ENCODE measurements at places on chromosomes 5 and 9.

- no peak for DNase-seq
Measured at GRCh38 chr5:88203981-88204750, 64.5 kb downstream of the TMEM161B start.

GRCh38 chr9:94921656-94922055, 195.2 kb downstream of the AOPEP start:
- DNase-seq: no peak

DNA sequence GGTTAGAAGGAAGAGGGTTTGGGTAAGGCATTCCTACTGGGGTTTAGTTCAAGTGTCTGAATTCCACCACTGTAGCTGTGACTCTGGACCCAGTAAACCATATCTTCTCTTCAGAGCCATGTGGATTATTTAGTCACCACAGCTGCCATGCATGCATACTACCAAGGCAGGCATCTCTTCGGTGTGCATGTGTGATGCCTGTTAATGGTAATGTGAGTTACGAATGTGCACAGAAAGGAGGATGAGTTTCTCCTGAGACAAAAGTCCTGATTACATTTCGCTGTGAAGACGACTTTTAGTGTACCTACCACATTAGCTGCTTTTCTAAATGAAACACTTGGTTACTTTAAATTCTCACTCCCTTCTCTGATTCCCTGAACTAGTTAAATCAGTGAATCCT, 9.3 kb downstream of the PBX3 start:
- no peak for DNase-seq

DNA sequence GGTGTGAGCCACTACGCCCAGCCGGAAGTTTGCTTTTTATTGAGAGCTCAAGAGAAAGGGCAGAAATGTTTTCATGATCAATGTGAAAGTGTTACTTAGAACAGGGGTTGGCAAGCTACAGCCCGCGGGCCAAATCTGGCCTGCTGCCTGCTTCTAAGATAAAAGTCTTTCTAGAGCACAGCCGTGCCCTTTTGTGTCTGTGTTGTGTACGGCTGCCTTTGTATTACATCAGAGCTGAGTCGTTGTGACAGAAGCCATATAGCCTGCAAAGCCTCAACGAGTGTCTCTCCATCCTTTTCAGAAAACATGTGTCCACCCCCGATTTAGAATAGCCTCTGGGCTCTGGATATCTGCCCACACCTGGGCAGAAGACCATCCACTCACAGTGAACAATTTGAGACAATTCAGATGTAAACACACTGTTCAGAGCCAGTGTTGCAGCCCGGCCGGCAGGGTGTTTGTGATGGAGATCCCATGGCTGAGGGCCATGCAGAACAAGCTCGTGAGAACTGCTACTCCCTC, 28.8 kb downstream of the AK8 start:
- DNase-seq: no peak

GRCh38 chr5:79582186-79582585, 30.1 kb upstream of the TENT2 start:
- DNase-seq: no peak

GRCh38 chr9:113296796-113297558, 6.2 kb downstream of the RNF183 start:
- DNase-seq: no peak

DNA sequence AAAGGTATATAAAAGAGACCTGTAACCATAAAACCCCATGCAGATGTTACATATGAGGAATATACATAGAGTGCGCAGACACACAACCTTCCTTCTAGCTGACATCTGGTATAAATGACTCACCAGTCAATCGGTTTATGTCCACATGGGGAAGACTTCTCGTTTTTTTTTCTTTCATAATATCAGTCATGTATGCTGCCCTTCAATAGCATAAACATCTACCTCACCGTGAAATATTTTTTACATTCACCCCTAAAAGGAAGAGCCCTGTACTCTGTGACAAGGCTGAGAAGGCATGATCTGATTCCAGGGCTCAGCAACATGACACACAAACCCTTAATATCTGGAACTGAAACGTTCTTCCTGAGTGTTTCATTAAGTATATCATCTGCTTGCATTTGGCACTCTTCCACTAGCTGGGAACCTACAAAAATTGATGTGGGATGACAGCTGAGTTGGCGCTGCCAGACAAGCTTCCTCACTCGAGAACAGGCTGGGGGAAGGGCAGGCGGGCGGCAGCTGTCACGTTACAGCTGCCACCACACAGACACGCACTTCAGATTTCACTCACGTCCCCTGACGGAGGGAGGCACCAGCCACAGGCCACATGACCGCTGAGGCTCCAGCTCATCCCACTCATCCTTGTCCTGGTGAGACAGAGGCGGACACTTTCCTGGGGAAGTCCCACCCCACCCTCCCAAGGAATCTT, 74.2 kb downstream of the SHB start:
- no peak for DNase-seq

- no peak for DNase-seq
Measured at GRCh38 chr9:99870126-99870525, 36.3 kb upstream of the STX17 start.

- DNase-seq: no peak
Measured at GRCh38 chr9:28598408-28598807, 1025.1 kb upstream of the C9orf72 start.

DNA sequence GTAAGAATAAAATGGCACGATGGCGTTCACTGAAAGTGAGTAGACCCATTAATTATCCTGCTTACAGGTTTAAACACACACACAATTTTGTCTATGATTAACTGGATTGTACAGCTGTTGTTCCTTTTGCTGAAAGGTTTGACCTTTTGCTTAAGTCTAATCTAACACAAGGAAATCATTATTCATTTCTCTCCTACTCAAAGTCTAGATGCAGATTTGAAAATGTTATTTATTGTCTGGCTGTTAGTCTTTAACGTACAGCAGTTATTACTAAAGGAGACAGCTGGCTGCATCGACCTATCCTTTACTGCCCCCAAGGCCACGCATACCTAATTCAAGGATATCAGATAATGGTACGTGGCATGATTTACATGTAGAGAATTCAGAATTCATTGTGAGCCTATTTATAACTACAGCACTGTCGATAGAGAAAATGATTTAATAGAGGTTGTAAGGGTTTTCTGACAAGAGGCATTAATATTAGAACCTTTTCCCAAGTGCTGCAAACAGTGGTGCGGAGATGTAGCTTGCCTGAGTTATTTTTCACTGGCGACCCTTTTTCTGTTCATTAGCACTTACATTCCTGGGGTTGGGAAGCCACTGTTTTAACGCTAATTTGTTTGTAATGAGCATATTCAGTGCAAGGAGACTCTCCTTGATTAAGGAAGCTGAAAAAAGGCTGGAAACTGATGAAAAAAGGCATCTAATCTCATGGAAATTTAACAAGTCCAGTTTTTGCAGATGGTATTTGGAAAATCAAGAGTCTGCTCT, 368.4 kb upstream of the GRAMD2B start:
- no peak for DNase-seq

DNA sequence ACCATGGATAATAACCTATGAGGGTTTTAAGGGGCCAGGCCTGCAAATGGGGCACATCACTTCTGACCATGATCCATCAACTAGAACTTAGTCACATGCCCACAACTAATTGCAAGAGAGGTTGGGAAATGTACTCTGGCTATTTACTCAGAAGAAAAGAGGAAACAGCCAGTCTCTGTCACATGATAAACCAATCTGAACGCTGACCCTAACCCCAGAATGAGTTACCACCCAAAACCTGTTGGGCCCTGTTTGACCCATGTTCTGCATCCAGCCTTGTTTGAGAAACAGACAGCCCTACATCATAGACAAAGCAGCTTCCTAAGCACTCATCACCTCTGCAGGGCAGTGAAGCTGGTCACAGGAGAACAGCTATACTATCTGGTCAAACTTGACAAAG, 5.8 kb downstream of the MACROH2A1 start:
- no peak for DNase-seq

Measured in HFF-Myc (cell line).